ENCODE measurements at places on chromosomes 16 and 17.

- DNase-seq: no peak
These were observed 11.7 kb downstream of the NDUFAB1 start for GRCh38 chr16:23584186-23585076.

DNA sequence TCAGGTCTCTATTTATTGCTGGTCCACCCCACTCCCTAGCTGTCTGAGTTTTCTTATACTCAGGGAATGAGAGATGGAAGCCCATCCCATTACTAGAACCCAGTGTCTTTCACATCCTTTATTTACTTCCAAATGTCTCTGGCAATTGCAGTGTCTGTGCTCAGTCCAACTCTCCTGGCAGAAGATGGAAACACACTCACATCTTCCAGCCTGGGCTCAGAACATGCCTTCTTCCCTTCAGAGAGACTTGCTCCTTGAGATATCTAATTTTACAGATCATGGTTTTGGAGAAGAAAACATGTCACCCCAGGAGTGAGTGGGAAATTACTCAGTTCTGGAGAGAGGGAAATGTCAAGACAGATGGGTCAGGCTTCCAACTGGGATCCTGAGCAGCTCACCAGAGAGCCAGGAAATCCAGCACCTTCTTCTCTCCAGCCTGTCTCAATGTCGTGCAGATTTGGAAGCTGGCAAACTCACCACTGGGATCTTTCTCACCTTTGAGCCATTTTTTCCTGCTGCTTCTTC lies 494.4 kb downstream of the HS3ST4 start:
- DNase-seq: no peak

DNA sequence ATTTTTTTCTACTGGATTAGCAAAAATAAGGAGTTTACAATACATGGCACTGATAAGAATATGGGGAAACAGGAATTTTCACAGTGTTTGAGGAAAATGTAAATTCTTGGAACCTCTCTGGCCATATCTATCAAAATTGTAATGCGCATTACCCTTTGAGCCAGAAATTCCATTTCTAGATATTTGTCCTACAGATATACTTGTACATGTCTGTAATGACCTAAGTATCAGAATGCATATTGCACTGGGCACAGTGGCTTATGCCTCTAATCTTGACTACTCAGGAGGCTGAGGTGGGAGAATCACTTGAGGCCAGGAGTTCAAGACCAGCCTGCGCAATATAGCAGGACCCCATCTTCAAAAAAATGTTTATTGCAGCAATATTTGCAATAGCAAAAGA lies 25.8 kb upstream of the HAS3 start:
- no peak for DNase-seq

DNA sequence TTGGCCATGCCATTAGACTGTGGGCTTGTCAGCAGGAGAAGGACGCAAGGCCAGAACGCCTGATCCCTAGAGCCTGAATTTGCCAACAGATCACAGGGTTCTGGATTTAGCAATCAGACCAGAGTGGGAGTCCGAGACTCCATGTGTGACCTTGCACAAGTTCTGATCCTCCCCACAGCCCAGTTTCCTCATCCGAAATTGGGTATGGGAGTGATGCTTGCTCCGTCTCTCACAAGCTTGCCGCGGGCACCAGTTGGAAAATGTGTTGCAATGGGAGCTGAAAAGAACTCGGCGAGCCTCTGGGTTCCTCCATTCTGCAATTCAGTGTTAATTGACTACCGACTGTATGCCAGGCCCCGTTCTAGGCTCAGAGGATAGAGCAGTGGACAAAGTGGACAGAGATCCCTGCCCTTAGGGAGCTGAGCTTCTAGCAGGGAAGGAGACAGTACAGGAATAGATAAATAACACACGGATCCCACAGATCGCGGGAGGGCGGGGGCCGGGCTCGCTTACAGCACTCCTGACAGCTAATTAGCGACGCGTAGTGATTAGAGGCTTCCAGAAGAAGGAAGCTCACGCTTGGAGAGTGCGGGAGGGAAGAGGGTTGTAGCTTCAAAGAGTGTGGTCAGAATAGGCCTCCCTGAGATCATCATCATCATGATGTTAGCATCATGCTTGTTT lies 150.4 kb upstream of the CIBAR2 start:
- no peak for DNase-seq

DNA sequence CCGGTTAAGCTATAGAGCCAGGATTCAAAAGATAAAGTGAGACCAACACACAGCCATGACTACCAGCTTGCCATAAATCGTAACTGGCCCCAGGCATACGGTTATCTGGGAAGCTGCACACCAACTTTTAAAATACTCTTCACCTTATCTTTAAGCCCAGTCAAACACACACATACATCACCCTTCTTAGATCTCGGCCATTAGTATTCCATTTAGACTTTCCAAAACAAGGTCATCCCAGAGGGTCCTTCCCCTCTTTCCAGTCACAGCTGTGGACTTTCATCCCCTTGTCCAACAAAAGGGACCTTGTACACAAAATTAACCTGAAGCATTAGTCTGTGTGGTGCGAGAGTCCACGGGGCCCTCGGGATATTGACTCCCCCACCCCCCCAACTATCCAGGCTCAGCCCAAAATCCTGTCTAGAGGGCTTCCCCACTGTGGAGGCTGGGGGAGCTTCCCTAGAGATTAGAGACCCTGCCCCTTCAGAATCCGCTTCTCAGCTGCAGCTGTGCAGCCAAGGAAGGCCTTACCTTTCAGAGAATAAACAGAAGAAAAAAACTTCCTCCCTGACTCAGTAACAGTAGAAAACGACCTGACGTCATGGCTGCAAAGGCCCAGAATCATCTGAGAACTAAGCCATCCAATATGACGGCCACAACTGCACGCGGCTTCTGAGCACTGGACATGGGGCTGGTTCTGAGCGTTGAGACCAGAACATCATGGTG lies 9.9 kb downstream of the ZFHX3 start:
- DNase-seq: no peak

DNA sequence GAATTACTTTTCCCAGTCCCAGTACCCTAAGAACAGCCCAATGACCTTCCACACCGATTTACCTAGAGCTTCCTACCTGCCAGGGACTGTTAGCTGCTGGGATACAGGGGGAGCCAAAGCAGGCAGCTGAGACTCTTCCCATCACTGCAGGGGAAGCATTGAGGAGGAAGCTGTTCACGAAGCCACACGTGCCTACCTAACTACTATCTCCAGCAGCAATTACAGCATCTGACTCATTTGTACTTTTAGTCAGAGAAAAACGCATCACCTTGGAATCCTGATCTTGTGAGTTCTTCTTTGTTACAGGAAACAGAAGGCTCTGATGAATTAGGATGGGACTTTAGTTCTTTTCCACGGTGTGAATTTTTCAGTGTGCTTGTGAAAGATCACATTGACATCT lies 113.7 kb upstream of the DHX40 start:
- no peak for DNase-seq

DNA sequence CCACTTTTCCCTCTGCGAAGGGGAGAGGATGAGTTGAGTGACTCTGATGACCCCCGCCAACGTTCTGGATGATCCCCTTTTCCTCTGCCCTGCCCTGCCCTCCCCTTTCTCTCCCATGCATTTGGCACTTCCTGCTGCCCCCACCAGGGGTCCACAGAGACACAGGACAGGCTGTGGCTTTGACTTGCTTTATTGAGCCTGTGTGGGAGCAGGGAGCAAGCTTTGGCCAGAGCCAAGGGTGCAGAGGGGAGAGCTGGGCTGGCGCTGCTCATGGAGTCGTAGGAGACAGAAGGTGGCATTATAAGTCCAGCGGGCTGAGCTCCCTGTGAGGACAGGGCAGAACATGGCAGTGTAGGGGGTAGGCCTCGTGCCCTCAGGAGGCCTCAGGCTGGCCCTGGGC lies 1.6 kb downstream of the PPY start:
- peak; percentile 61 for DNase-seq

GRCh38 chr16:2359919-2360318 lies 19.4 kb upstream of the ABCA3 start:
- no peak for DNase-seq

- no peak for DNase-seq
These were observed 38.7 kb downstream of the XYLT1 start for GRCh38 chr16:17431968-17432625.

DNA sequence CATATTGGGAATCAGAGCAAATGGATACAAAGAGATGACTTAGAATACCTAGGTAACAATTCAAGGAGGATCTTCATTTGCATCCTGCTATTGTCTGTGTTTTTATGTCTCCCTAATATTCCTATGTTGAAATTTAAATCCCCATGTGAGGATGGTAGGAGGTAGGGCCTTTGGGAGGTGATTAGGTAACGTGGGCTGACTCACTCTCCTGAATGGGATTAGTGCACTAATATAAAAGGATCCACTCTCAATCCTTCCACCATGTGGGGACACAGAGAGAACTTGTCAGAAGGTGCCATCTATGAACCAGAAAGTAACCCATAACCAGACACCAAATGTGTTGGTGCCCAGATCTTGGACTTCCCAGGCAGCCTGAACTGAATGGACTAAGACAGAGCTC lies 83.4 kb downstream of the CDH8 start:
- no peak for DNase-seq

GRCh38 chr16:85126705-85127378 lies 14.6 kb upstream of the CIBAR2 start:
- peak; percentile 47 for DNase-seq

- DNase-seq: peak; percentile 83
These were observed 2.7 kb downstream of the CENPX start for GRCh38 chr17:82019690-82020571.

GRCh38 chr16:22116095-22116700 lies 23.9 kb downstream of the VWA3A start:
- no peak for DNase-seq

GRCh38 chr17:65297916-65298315 lies 160.7 kb downstream of the RGS9 start:
- DNase-seq: no peak

DNA sequence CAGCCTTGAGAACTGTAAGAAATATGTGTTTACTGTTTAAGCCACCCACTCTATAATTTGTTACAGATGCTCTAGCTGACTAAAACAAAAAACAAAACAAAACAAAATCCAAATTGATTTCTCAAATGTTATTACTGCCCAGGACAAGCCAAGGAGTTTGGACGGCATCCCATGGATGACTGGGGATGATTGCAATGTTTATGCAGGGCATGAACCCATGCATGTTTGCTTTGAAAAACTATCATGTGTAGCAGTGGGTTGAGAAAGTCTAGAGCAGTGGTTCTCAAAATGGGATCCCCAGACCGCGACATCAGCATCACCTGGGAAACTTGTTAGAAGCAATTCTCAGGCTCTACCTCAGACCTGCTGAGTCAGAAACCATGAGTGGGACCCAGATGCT lies 223.2 kb upstream of the PSMD7 start:
- DNase-seq: no peak

GRCh38 chr16:85699628-85700027 lies 10.9 kb upstream of the GINS2 start:
- no peak for DNase-seq

GRCh38 chr16:73405851-73406250 lies 357.9 kb upstream of the ZFHX3 start:
- no peak for DNase-seq

GRCh38 chr17:78412403-78412802 lies 34.0 kb downstream of the PGS1 start:
- peak; percentile 59 for DNase-seq

- no peak for DNase-seq
These were observed 16.1 kb upstream of the GFAP start for GRCh38 chr17:44931376-44931775.

GRCh38 chr17:35160354-35161201 lies 13.0 kb downstream of the UNC45B start:
- no peak for DNase-seq

GRCh38 chr16:73457851-73458250 lies 409.9 kb upstream of the ZFHX3 start:
- no peak for DNase-seq

DNA sequence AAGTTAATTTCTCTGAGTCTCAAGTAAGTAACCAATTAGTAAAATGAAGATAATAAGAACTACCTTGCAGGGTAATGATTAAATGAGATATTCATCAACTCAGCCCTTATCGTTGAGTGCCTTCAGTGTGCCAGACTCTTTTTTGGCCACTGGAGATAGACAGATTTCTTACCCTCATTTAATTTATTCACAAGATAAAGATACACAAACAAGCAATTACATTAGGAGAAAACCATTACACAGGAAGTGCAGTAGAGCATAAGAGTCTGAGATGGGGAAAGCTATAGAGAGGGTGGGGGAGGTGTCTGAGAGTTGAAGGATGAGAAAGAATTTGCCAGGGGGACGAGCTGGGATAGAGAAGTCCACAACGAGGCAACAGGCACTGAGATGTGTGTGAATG lies 72.5 kb upstream of the BCAR1 start:
- DNase-seq: no peak

DNA sequence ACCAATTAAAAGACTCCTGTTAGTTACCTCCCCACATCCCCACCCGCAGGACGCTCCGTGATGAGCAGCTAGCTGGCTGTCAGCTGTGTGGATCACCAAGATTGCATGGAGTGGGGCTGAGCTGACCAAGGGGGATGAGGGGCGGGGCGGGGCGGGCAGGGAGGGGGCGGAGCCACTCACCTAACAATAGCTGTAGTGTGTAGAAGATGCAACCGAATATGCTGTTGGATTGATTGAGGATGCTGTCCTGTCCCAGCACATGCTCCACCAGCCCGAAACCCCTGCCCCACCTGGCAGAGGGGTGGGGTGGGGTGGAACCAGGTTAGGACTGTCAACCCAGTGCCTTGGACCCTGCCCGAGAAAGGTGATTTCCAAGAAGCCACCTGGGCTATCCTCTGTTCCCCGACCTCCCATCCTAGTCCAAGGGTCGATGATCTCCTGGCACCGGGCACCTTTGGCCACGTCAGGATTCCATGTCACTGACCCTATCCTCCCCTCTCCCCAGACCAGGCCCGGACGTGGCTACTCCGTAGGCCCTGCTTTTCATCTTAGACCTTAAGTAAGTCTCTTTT lies 1.4 kb downstream of the VKORC1 start:
- peak; percentile 56 for DNase-seq

DNA sequence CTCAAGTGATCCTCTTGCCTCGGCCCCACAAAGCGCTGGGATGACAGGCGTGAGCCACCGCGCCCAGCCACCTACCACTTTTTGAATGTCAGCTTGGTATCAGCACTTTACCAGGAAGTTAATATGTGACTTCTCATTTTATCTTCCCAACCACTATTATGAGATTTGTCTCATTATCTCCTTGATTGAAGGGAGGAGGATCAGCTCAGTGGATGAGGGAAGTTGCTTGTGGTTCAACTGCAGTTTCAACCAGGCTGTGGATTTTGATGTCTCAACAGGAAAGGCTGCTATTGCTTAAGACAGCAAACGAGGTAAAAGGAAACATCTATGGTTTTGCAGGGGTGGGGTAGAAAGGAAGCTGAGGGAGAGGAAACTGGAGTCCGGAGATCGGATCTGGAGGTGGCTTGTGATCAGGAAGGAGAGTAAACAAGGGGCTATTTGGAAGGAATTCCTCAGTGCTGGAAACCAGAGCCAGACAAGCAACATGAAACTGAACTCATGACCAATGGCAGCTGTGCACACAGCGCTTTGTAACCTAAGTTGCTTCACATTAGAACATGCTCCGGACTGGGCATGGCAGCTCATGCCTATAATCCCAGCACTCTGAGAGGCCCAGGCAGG lies 180.5 kb downstream of the VPS53 start:
- no peak for DNase-seq

Data from HEK293T (cell line).